ENCODE measurements at places on chromosomes 3 and 15.

- peak; percentile 26 for DNase-seq
Observed at GRCh38 chr15:41284427-41285177, 47.8 kb downstream of the OIP5 start.

DNA sequence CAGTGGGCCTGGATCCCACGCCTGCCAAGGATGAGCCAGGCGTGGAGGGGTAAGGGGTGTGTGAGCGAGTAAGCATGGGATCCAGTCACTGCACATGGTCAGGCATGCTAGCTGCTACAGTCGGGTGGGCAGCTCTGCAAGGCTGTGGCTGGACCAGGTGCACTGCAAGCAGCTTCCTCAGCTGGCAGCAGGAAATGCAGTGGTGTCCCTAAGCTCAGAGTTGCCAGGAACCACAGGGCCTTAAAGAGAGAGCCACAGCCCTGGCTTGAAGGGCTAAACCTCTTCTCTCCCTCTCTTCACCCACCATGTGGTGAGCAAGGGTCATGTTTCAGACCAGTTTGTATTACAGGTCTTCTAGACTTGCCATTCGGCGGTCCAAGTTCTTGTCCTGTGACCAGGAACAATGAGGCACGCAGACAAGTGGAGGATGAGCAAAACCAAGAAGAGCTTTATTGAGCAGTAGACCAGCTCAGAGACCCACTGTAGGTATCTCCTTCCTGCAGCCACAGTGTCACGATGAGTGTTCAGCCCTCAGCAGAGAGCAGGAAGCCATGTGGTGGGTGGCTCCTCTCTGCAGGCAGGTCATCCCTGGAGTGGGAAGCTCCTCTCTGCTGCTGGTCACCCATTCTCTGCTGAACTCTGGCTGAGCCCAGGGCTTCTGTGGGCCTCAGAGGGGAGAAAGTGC is 511.9 kb downstream of the PYDC2 start:
- no peak for DNase-seq

- no peak for DNase-seq
Observed at GRCh38 chr3:14900881-14901873, 46.2 kb upstream of the NR2C2 start.

GRCh38 chr3:59235634-59236012 is 185.8 kb upstream of the CFAP20DC start:
- DNase-seq: no peak

All from CD4-positive, alpha-beta T cell treated with Interleukin-1 beta for 1 hour (primary cell).